ENCODE measurements at places on chromosomes 5 and 9.

DNA sequence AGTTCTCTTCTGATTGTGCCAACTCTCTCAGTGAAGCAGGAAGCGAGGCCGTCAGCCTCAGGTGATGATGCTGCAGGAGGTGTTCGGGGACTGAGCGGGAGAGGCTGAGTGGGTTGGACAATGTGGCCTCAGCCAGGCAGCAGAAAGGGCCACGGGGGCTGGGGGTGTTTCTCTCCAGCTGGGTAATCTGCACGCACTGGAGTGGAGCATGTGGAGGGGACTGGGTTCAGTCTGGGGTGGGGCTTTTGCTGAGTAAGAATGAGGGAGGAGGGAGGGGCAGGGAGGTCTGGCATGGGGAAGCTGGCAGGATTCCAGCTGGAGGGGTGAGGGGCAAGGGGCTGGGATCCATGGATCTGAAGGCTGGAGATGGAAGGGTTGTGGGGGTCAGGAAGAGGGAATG lies 60.8 kb upstream of the PHYKPL start:
- peaks cover 4% of the 10 kb centered on the region for H3K27me3 ChIP-seq
- H3K36me3 ChIP-seq = no peaks in the 10 kb centered on the region
- no peak overlapping the region for H3K27ac ChIP-seq
- no peak for DNase-seq
- H3K4me3 ChIP-seq = no peak overlapping the region
- H3K4me1 ChIP-seq = no peaks in the 10 kb centered on the region

GRCh38 chr5:119656023-119656422 lies 26.7 kb downstream of the FAM170A start:
- no peak overlapping the region for H3K27ac ChIP-seq
- no peaks in the 10 kb centered on the region for H3K36me3 ChIP-seq
- no peaks in the 10 kb centered on the region for H3K4me1 ChIP-seq
- no peak for DNase-seq
- H3K27me3 ChIP-seq = peaks cover 2% of the 10 kb centered on the region
- no peak overlapping the region for H3K4me3 ChIP-seq

- DNase-seq = no peak
- H3K4me1 ChIP-seq = peaks cover 45% of the 10 kb centered on the region
- H3K27me3 ChIP-seq = no peaks in the 10 kb centered on the region
Measured at GRCh38 chr5:80147119-80147815, 108.6 kb downstream of the SERINC5 start.

DNA sequence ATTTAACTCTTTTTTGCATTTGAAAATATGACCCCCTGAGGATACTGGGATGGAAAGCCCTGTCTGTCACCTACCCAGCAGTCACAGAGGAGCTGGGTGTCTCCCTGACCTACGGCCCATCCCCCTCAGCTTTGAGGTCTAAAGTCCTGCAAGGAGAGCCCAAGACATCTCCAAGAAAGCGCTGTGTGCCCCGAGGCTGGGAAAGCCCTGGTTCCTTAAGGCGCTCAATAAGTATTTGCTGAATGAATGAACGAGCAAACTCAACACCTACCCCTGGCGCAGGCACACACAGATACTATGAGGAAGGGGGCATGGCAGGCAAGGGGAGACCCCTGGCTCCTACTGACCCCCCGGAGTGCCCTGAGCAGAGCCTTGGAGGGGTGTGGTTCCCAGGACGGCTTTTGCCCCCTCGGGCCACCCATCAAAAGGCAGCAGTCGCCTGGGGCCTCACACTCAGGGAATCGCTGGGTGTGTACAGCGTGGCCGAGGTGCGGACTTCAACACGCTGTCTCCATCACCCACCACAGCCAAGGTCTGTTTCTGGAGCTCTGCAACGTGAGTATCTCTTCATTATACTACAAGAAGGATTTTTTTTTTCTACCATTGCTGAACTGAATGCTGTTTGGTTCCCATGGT lies 211.6 kb downstream of the ERCC6L2 start:
- DNase-seq = no peak
- no peak overlapping the region for H3K4me3 ChIP-seq
- no peaks in the 10 kb centered on the region for H3K36me3 ChIP-seq
- peaks cover 10% of the 10 kb centered on the region for H3K27me3 ChIP-seq
- no peaks in the 10 kb centered on the region for H3K4me1 ChIP-seq

DNA sequence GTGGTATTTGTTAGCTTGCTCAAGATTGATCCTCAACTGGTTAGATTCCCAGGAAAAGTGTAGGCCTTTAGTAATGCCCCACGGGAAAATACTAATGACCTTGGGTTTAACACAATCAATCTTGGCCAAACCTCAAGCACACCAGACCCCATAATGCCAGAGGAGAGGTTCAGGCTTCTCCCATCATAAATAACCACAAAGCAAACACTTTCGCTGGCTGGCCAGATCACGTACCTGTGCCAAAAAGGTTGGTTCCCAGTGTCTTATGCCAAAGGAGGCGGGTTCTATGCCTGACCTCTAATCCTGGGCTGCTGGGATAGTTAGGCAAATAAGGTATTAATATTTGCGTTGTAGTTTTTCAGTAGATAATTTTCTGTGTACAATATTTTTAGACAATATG lies 379.2 kb upstream of the CDH18 start:
- no peak for DNase-seq
- no peak overlapping the region for H3K4me3 ChIP-seq
- H3K4me1 ChIP-seq = no peaks in the 10 kb centered on the region
- no peak overlapping the region for H3K27ac ChIP-seq

GRCh38 chr9:31185831-31186230 lies 1198.6 kb upstream of the ACO1 start:
- no peak overlapping the region for H3K27ac ChIP-seq
- no peaks in the 10 kb centered on the region for H3K36me3 ChIP-seq
- no peak for DNase-seq
- H3K27me3 ChIP-seq = no peaks in the 10 kb centered on the region
- H3K4me3 ChIP-seq = no peak overlapping the region
